CD4-positive, alpha-beta T cell treated with Interleukin-17A for 4 hours (primary cell): ENCODE measurements at places on chromosomes 7 and 10.

DNA sequence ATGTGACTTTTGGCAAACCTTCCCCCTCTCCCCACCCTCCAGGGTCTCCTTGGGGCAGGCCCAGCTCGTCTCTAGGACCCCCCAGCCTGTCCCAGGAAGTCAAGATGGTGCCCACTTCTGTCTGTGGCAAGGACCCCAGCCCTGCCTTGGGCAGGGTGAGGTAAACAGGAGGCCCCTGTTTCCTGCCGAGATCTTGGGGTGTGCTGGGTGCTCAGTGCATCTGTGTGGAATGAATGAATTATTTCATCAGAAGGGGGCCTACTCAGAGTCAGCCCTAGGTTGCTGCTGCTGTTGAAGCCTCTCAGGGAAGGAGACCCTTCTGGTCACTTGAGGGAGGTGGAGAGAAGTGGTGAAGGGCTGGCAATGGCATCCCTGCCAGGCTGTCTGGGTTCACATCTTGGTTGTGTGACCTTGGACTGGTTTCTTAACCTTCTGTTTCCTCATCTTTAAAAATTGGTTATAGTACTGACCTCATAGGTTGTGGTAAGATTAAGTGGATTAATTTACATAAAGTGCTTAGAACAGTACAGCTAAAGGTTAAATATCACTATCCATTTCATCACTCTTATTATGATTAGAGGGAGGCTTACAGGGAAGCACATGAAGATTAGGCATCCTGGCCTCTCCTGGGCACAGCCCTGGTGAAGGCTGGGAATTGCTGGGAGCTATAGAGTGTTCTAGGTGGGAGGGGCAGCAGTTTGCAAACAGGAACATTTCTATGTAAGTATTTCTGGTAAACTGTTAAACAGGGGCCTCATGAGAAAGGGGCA, 67.7 kb downstream of the ZMIZ1 start:
- peak; percentile 24 for DNase-seq

DNA sequence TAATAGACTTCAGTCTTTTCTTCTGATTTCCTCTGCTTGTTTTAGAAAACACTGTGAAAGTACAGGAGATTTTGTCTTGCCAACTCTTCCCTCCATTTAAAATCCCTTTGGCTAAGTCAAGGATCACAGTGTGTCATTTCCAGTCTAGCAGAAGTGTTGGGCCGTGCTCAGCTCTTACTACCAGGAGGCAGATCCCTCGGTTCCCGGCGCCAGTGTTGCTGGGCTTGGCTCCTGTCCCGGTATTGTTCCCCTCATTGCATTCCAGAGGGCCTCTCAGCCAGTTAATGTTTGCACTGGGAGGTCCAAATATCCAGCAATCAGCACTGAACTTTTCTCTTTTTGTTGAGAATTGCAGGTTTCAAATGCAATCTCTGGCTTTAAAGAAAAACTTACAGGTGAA, 612.1 kb upstream of the MGMT start:
- no peak for DNase-seq

- no peak for DNase-seq
These were observed 2.6 kb downstream of the PLEKHS1 start for GRCh38 chr10:113754125-113754524.

DNA sequence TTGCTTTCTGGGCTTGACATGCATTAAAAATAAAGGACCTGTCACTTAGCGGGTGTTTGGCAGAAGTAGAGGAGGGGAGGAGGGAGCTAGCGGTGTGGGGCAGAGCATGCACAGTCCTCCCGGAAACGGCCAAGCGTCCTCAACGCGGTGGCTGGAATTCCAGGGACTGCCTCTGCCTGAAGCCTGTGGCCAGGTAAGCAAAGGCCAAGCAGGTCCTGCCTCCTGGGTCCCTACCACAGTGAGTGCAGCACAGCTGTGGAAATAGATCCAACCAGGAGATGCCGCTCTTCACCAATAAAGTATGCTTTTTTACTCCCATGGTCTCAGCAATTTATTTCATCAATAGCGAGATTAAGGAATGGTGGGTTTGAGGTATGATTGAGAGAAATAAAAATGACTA, 323.4 kb downstream of the WDR37 start:
- DNase-seq = no peak

DNA sequence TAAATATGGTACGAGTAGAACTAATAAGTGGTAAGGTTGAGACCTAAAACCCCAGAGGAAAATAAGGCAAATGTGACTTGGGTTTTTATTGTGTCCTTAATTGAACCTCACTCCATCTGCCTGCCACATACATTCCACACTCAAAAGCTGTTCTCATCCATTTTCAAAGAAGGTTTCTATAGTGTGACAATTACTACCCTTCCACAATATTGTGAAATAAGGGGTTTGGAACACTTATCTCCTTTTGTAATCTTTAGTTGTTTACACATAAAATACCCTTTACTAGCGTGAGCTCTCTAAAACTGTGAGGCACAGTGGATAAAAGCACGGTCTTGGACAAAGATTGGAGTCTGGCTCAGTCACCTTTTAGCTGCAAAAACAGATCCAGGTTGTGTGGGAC, 166.6 kb downstream of the THSD7A start:
- DNase-seq = no peak

DNA sequence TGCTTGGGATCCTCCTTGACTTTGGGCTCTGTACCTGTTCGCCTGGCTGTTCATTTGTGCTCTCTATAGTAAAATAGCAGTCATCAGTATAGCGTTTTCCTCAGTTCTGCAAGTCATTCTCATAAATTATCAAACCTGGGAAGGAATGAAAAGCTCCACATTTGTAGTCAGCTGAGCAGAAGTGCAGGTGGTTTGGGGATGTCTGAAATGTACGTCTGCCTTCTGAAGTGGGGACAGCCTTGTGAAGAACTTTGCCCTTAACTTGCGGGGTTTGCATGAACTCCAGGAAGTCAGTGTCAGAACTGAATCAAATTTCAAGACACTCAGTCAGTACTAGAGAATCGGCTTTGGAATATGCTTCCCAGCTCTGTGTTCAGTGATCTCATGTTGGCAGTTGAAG, 358.3 kb upstream of the PRKCQ start:
- DNase-seq = no peak

DNA sequence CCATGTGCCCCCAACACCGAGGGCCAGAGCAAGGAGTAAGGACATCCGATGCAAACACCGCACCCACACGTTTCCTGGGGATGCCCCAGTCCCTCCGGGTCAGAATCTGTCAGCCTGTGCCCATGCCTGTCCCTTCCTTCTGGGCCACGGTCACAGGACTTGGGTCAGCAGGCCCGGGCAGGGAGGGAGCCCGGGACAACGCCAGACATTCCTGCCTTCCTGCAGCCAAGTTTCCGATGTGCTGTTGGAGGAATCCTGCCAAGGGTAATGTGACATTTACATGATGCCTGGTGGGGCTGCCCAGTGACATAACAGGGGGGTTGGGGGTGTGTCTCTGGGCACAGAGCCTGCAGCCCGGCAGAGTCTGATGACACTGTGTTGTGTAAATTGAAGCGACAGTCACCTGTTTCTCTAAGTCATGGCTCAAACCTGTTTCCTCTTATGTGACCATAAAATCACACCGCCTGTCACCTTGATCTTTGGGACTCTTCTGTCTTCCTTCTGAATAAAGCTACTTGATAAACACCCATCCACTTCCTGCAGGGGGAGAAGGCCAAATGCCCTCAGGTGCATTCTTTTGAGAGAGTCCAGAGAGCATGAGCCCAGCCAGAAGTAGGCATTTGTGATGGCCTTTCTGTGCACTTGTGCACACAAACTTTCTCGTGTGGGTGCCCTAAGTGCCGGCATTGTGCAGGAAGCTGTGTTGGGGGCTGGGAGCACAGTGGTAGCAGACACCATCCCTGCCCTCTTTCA, 175.3 kb upstream of the RHEB start:
- DNase-seq = no peak

GRCh38 chr7:51349820-51350545, 33.4 kb upstream of the COBL start:
- DNase-seq = no peak

GRCh38 chr10:114322344-114322743, 82.0 kb downstream of the AFAP1L2 start:
- no peak for DNase-seq

DNA sequence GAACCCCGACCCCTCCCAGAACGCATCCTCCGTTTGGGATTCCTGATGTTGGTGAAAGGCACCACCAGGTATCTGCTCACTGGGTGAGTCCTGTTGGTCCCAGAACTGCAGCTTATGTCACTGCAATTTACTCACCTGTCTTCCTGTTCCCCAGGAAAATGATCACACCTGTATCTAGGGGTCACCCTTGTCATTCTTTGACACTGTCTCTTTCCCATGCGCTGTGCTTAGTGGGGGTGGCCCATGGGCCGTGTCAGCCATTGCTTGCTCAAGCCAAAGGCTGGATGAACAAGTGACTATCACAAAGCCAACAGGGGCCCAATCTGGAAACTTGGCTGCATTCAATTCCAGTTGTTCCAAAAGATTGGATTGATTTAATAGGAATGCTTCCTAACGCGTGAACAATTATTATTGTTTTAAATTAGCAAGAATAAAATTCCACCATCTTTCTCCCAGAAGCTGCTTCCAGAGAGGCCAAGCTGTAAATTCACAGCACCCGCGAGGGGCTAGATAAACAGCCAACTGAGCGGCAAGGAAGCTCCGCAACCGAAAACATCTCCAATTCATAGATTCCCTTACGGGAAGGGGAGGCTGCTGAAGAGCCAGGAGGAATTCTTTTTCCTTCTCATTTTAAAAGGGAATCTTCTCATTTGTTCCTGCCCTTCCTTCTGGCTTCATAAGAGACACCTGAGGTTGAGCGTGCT, 134.8 kb upstream of the ZMIZ1 start:
- DNase-seq = no peak

- DNase-seq = no peak
These were observed 62.8 kb downstream of the ADARB2 start for GRCh38 chr10:1674501-1674900.

DNA sequence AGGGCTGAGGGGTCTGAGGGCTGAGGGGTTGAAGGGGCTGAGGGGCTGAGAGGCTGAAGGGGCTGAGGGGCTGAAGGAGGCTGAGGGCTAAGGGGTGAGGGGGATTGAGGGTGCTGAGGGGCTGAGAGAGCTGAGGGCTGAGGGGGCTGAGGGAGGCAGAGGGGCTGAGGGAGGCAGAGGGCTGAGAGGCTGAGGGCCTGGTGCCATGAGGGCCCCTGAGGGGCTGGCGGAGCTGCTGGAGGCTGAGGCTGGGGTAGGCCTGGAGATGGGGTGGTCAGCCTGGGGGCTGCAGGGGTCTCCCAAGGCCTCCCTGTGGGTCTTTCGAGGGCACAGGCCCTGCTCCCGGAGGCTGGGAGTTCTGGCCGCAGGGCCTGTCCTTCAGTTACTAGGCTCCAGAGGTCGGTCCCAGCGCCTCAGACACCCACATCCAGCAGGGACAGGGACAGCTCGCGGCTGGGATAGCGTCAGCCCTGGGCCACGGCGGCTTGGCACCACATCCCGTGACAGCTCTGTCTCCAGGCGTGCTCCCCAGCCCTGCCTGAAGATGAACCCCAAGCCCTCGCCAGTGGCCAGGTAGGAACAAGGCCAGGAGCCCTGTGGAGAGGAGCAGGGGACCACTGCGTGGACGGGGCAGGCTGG, 16.9 kb downstream of the MYO1G start:
- DNase-seq = no peak

- DNase-seq = no peak
These were observed 703.7 kb upstream of the FZD8 start for GRCh38 chr10:36345807-36346206.

- DNase-seq = no peak
These were observed 123.5 kb upstream of the BMPER start for GRCh38 chr7:33781796-33782195.

DNA sequence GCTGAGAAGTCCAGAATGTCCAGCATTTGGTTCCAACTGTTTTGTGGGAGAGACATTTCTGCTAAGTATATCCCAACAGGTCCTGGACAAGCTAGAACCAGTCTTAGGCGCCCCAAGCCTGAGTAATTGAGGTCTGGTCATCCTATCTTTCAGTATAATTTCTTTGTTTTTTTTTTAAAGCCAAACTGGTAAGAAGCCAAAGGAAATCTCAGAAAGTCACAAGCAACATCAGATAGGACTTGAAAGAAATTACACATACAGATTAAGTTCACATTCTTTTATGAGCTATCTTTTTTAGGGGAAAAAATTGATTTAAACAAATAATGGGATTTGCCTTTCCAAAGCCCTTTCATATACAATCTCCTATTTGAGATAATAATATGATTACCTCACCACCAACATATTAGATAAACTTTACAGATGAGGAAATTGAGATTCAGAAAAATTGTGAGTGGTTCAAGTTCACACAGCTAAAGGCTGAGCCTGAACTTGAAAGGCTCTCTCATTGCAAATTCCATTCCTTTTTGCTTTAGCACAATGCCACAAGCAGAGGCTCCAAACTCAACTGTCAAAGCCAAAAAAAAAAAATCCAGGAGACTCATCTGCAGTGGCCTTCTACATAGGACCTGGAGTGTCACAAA, 15.0 kb downstream of the PDLIM1 start:
- no peak for DNase-seq

- no peak for DNase-seq
These were observed 152.5 kb downstream of the SLC25A13 start for GRCh38 chr7:96169439-96169838.

DNA sequence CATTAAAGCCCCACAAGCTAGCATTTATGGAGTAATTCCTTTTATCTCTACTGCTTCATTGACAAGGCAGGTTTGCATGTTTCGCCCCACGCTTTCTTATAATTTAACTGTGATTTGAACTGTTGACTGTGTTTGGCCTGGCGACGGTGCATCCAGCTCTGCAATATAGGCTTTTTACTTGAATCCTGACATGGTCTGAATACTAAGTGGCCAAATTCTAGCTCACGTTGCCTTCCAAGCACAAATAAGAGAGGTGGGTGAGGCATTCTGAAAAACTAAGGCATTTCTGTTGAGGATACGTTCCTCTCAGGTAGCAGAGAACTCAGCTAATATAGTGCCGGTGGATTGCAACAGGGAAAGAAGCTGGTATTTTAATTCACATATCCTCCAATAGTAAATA, 61.8 kb downstream of the NRP1 start:
- DNase-seq = no peak

DNA sequence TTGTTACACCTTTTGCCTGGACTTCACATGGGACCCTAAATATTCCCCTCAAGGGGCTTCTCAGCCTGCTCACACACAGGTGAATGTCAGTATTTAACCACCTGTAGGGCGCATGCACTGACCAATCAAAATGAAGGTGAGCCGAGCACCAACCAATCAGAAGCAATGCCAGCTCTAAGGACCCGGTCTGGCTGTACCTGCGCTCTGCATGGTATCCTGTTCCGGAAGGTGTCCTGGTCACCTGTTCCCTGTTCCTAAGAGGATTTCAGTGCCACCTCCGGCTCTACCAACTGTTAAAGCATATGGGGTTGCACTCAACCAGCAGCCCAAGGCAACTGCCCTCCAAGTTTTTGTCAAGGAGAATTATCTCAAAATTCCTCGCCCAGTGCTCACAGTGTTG, 18.4 kb upstream of the CALN1 start:
- DNase-seq = no peak

GRCh38 chr10:24277771-24278170, 68.8 kb downstream of the KIAA1217 start:
- DNase-seq = no peak
